ENCODE measurements at places on chromosomes 6 and 20. TPM values are rescaled to one million over a fixed set of nuclear protein-coding genes. Genes with fewer than 3 reads are reported as not detected.

DNA sequence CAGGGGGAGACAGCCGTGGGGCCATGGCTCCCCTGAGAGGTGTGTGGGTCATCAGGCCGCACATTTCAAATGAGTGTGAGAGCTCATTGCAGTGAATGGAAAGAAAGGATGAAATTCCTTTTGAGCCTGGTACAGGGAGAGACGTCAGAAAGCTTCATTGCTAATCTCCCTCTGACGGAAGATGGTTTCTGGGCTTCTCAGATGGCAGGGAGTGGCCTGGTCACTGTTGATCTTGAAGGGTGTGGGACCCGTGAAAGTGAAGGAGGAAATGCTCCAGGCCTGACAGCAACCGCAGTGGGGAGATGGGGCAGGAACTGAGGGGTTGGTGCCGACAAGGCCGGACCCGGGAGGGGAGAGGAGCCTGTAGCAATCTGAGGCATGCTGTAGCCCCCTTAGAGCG, 127.4 kb downstream of the MYLK4 start:
- H3K27ac ChIP-seq = no peak overlapping the region
- H3K36me3 ChIP-seq = no peaks in the 10 kb centered on the region
- peaks cover 30% of the 10 kb centered on the region for H3K27me3 ChIP-seq
- H3K4me3 ChIP-seq = no peak overlapping the region

DNA sequence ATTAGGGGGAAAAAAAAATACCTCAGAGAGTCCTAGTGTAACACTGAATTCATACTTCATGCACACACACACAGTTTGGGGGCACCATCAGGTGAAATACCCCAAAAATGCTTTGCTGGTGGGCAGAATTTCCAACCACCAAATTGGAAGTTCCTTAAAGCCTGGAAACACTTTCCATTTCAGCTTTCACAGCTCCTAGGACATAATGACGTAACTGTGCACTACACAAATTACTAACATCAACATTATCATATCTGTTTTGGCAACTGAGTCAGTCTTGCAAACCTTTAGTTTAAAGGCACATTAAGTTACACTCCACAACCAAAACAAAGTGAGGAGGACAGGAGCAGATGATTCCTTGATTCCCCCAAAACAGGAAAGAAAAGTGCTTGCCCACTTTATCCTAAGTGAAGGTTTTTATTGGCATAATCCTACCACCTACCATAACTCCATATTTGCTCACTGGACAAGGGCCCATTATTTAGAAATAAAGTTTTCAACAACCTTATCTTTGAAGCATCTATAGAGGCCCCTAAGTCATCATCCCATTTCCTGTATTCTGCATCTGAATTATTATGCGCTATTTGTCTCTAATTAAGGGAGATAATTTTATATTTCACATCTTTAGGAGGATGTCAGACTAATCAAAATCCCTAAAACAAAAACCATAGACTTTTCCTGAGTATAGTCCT, 3.4 kb downstream of the MBOAT1 start:
- no peaks in the 10 kb centered on the region for H3K27me3 ChIP-seq
- peaks cover 86% of the 10 kb centered on the region for H3K4me1 ChIP-seq
- no peak overlapping the region for H3K4me3 ChIP-seq
- peak overlapping the region; percentile 10 for H3K27ac ChIP-seq
- peaks cover 7% of the 10 kb centered on the region for H3K36me3 ChIP-seq

- no peak overlapping the region for H3K4me3 ChIP-seq
- H3K27me3 ChIP-seq = no peaks in the 10 kb centered on the region
- no peaks in the 10 kb centered on the region for H3K4me1 ChIP-seq
- no peaks in the 10 kb centered on the region for H3K36me3 ChIP-seq
- no peak for DNase-seq
These were observed 48.5 kb upstream of the SSTR4 start for GRCh38 chr20:22986601-22987000.

GRCh38 chr6:39294133-39294532, 20.1 kb downstream of the KCNK17 start:
- no peak overlapping the region for H3K27ac ChIP-seq
- H3K36me3 ChIP-seq = no peaks in the 10 kb centered on the region
- H3K4me3 ChIP-seq = no peak overlapping the region
- H3K4me1 ChIP-seq = peaks cover 3% of the 10 kb centered on the region

Gene BHLHE23
- not detected for total RNA-seq
